ENCODE measurements at places on chromosomes 12 and 14. TPM values are rescaled to one million over a fixed set of nuclear protein-coding genes. Genes with fewer than 3 reads are reported as not detected.

Gene RNU4-1
- not detected for polyA plus RNA-seq

Gene RNF212B
- polyA plus RNA-seq, result not detected

DNA sequence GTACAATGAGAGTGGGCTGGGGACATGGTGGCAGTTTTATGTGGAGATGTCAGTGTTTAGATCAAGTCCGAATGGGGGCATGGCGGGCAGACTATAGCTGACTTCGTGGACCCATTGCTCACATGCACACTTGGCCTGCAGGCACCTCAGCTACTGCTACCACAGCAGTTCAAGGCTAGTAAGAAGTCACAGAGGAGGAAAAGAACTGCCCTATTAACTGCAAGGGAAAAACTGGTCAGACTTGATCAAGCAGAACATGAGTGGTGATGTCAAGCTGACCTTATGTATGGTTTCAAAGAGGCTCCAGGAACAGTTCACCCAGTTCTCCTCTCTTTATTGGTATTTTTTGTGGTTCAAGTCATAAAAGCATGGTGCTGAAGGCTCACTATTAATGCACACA lies 30.2 kb upstream of the FRS2 start:
- H3K4me3 ChIP-seq, result no peak overlapping the region
- H3K27ac ChIP-seq, result no peak overlapping the region
- H3K27me3 ChIP-seq, result no peaks in the 10 kb centered on the region
- DNase-seq, result no peak
- no peaks in the 10 kb centered on the region for H3K4me1 ChIP-seq
- no peaks in the 10 kb centered on the region for H3K36me3 ChIP-seq

DNA sequence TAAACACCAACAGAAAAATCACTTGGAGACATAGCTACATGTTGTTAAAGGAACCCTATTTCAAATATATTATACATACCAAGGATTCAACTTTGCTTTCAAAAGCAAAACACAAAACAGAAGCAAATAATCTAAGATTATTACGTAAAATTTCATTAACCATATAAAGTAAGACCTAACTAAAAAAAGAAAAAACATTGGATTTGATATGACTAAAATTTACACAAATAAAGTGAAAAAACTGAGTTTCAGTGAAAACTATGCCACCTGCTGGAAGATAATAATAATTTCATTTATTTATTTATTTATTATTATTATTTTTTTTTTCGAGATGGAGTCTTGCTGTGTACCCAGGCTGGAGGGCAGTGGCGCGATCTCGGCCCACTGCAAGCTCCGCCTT lies 45.2 kb downstream of the WDHD1 start:
- H3K27me3 ChIP-seq, result no peaks in the 10 kb centered on the region
- H3K4me1 ChIP-seq, result no peaks in the 10 kb centered on the region
- no peak overlapping the region for H3K4me3 ChIP-seq
- DNase-seq, result peak; percentile 22

GRCh38 chr14:105411985-105412770 lies 7.4 kb upstream of the MTA1 start:
- H3K4me1 ChIP-seq, result peaks cover 5% of the 10 kb centered on the region
- H3K36me3 ChIP-seq, result no peaks in the 10 kb centered on the region
- no peak overlapping the region for H3K27ac ChIP-seq
- no peaks in the 10 kb centered on the region for H3K27me3 ChIP-seq

DNA sequence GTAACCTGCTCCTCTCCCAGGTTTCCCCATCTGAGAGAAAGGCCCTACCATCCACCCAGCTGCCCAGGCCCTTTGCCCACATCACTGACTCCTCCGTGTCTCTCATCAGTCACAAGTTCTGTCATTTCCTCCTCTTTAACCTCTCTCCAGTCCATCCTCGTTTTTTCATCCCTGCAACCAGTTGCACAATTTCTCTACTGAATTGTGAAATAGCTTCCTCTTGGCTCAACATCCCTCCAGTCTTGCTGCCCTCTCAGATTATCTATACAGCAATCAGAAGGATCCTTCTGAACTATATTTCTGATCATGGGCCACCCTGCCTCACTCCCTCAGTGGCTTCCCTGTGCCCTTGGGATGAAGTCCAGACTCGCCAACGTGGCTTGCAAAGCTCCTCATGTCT lies 6.8 kb downstream of the FAM161B start:
- no peak overlapping the region for H3K4me3 ChIP-seq
- peak overlapping the region; percentile 38 for H3K27ac ChIP-seq
- H3K4me1 ChIP-seq, result peaks cover 8% of the 10 kb centered on the region

Measured in IMR-90 (cell line).